Stimulated activated CD8-positive, alpha-beta memory T cell treated with anti-CD3 and anti-CD28 coated beads, Interleukin-7, amount 100 ng/mL, for 1 hour (primary cell): ENCODE measurements at places on chromosomes 4 and X.
A peak's percentile ranks its signal among the peaks of the same experiment; 100 is the strongest.

DNA sequence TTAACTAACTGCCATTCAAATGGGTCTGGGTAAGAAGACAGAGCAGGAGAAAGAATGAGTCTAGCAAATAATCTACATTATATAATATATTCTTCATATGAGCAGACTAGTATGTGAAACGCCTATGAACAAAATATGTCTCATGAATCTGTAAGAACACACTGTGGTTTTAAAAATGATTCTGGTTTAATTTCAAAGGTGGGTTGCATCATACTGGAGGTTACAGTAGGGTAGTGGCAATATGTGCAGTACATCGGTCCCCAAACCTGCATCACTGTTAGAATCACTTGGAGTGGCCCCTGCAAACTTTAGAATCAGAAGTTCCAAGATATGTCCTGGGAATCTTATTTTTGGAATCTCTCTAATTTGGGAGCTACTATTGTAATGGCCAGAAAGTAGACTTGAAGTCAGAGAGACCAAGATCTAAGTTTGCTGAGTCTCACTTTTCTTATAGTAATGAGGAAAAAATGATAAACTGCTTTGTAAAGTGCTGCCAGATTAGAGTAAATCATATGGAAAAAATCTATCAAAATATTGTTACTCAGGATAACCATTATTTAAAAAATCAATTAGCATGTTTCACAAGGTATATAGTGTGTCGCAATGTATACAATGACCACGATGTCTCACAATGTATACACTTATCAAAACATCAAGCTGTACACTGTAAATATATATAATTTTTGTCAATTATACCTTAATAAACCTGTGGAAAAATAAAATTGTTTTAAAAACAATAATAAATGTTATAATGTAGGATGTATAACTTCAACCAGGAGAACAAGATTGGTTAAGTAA is 37.9 kb upstream of the ARSJ start:
- DNase-seq = no peak

DNA sequence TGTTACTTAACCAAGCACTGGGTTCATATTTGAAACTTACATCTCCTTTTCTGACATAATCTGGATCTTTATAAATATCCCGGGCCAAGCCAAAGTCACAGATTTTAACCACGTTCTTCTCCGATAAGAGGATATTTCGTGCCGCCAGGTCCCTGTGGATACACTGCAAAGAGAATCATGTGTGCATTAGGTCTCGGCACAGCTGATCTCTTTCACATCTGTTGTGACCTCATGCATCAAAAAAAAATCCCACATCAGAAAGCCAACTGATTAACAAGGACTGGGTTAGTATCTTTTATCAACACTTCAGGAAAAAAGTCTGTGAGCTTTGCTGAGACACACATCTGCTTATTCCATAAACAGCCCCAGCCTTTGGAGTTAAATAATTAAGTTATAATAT is 35.5 kb downstream of the KDR start:
- DNase-seq = no peak

DNA sequence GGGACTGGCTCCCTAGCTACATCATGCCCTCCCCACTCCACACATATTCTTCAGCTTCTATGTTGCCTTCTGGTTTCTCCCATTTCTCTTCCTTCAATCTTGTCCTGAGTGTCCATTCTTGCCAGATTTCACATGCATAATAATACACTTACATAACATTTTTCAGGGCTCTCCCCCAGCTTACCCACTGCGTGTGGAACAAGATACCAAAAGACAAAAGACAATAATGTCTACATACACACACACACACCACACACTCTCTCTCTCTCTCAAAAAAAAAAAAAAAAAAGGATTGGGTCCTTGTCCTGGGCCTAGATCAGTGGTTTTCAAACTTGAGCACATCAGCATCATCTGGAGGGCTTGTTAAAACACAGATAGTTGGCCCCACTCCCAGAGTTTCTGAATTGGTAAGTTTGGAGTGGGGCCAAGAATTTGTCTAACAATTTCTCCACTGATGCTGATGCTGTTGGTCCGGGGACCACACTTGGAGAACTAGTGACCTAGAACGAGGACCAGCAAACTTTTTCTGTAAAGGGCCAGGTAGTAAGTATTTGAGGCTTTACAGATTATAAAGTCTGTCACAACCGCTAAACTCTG is 6.5 kb upstream of the SMARCA1 start:
- no peak for DNase-seq

DNA sequence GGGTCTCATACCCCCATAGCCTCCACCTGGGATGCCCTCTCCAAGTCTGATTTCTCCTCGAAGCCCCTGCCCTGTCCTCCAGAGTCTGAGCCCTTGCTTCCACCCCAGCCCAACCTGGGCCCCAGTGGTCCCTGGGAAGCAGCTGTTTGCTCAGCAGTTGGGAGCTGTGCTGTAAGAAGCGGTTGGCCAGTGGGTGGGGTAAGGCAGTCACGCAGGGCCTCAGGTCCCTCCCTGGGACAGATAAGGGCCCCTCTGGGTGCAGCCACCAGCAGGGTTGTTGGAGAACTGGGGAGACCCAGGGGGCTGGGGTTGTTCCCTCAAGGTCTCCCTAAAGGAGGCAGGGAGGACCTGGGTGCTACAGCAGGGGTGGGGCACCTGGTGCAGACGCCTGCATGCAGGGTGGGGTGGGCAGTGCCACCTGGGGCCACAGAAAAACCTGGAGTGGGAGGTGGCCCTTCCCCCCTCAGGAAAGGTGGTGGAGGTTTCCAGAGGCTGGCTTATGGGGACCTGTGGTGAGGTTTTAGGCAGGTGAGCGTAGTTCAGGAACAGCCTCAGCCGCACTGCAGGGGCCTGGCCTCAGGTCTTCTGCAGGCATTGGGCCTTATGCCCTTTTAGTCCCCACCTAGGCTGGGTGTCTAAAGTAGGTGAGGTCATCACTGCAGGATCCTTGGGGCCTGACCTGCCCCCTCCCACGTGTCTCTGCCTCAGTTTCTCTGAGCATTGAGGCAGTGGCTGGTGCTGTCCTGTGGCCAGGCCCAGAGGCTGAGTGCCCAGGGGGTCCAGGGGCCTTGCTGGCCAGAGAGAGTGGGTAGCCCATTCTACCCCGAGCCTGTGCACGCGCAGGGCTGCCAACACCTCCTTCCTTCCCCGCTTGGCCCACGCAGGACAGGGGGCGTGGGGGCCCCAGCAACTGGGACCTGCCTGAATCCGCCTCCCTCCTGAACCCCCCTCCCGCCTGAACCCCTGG is 3.1 kb upstream of the SLC26A1 start:
- DNase-seq = no peak

DNA sequence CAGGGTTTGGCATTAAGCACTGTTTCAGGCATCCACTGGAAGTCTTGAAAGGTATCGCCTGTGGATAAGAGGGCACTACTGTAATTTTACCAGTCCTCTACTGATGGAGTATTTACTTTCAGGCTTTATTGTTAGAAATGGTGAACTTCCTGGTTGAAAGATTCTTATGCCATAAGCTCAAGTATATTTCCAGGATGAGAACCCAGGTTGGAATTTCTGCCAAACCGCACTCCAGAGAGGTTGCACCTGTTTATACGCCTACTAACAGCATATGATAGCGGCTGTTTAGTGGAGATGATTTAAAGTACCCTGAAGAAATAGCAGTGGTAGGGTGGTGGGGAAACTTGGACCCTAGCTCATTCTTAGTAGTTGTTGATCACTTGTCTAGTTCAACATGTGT is 9.9 kb downstream of the FNIP2 start:
- no peak for DNase-seq

DNA sequence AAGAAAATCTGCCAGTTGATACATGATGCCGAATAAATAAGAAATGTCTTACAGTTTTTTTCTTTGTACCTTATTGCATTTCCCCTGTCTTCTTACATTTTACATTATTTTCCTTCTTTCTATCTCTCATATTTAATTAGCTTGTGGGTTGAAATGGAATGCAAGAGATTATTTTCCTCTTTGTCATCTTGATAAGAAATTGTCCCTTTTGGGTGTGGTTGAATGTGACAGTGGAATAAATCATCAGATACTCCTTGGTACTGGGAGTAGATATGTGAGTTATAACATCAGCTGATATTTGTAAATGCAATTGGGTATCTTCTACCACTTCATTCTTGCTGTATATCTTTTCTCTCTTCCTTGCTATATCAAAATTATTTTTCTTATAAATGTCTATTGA is 997.4 kb downstream of the RAPGEF2 start:
- no peak for DNase-seq

- no peak for DNase-seq
Observed at GRCh38 chr4:118397623-118397979, 44.8 kb upstream of the PRSS12 start.

- DNase-seq = no peak
Observed at GRCh38 chr4:7059662-7060061, 8.2 kb downstream of the GRPEL1 start.

DNA sequence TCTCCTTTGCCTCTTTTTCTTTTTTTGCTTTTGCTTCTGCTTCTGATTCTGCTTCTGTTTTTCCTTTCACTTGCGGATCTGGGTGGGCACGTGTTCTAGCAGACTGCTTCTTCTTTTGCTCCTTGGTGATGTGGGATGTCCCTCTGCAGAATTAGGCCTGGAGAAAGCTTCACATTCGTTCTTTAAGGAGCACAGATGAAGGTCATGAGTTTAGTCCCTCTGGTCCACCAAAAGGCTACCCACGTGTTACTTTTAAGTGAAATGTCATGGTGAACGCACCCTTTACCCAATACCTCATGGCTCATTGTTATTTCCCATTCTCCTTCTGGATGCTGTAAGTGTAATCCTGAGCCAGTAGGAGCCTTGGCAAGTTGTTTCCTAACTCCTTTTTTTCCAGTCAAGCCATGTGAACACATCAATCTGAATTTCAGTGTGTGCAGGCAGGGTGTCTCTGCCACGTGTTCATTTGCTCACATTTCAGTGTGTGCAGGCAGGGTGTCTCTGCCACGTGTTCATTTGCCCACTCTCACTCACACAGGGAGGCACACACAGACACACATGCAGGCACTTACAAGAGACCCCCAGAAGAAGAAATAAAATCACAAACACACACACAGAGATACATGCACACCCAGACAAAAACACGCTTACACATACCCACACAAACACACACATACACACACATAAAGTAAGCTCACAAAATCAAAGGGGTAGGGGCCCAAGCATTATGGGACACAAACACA is 36.9 kb downstream of the NBDY start:
- no peak for DNase-seq

- DNase-seq = no peak
Observed at GRCh38 chr4:159266981-159267868, 164.3 kb downstream of the RAPGEF2 start.

DNA sequence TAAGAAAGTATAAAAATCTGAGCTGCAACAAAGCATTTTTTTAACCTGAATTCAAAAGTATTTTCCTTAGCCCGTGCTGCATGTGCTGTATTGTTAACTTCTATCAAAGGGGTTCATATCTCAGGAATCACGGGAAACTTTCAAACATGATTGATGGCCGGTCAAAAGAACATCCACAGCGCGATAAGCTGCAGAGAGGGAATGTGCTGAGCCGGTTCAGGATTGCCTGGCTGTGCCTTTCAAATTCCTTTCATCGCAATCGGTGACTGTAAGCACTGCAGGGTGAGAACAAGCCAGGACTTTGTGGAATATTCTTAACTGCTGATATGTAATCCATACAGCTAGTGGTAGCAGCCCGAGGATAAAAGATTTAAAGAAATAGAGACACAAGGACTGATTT is 210.9 kb upstream of the NOCT start:
- no peak for DNase-seq

GRCh38 chrX:71154196-71154595 is 9.6 kb downstream of the NLGN3 start:
- no peak for DNase-seq

DNA sequence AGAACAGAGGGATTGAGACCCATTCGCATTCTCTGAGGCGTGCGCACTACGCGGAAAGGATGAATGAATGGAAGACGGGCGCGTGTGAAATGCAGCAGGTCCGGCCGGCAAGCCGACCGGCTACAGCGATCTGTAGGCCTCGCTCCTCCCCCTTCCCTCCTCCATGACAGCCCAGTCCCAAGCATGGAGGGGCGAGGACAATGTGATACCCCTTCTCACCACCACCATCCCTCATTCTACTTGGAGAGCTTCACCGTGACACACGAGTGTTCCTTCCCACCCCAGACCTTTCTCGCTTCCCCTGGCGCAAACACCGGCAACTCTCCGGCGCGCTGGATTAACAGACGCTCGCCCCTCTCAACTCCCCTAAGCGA is 815 bp downstream of the EIF4E start:
- DNase-seq = peak; percentile 27

DNA sequence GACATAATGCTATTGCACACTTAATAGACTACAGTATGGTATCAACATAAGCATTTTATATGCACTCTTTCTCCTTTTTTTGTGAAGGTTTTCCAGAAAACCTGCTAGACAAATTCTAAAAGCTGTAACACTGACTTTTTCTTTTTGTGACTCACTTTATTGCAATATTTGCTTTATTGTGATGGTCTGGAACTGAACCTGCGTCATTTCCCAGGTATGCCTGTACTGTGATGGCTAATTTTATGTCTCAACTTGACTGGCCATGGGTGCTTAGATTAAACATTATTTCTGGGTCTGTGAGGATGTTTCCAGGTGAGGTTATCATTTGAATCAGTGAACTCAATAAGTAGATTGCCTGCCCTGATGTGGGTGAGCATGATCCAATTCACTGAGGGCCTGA is 35.5 kb upstream of the LAMP2 start:
- no peak for DNase-seq

- no peak for DNase-seq
Observed at GRCh38 chr4:61770456-61770855, 570.3 kb downstream of the ADGRL3 start.

- DNase-seq = no peak
Observed at GRCh38 chr4:43757147-43757546, 691.5 kb downstream of the KCTD8 start.

GRCh38 chr4:175421506-175421905 is 390.6 kb downstream of the GPM6A start:
- DNase-seq = no peak
